ENCODE measurements at places on chromosomes 1 and 21. TPM values are rescaled to one million over a fixed set of nuclear protein-coding genes. Genes with fewer than 3 reads are reported as not detected.
A peak's percentile ranks its signal among the peaks of the same experiment; 100 is the strongest.

Gene SIK1
- polyA plus RNA-seq, result 1.9 TPM

Gene CTSK
- polyA plus RNA-seq, result 14.0 TPM

Gene XPR1
- polyA plus RNA-seq, result 6.2 TPM

Gene TEKT2
- polyA plus RNA-seq, result not detected

- DNase-seq, result no peak
Observed at GRCh38 chr1:240912821-240913220, 300.9 kb upstream of the GREM2 start.

GRCh38 chr1:160361814-160362167 is 5.1 kb upstream of the NHLH1 start:
- DNase-seq, result no peak

GRCh38 chr1:65449214-65449823 is 28.9 kb downstream of the LEPR start:
- no peak for DNase-seq

DNA sequence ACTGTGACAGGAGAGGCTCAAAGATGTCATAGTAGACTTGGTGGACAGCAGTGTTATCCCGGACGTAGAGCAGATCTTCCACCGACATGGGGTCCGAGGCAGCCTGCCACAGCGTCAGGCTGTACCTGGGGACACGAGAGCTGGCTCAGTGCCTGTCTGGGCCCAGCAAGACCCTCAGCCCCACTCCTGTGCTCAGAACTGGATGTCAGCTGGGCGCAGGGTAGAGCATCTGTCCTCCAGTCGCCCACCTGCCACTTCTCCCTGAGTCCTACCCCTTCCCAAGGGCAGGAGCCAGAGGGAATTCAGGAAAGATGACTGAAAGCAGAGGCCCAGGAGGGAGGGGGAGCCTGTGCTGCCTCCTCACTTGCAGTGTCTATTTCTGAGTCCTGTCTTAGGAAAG is 11.7 kb downstream of the FAM151A start:
- no peak for DNase-seq

GRCh38 chr1:88188038-88188437 is 496.0 kb upstream of the PKN2 start:
- DNase-seq, result no peak

- peak; percentile 50 for DNase-seq
Observed at GRCh38 chr1:209202830-209203532, 380.5 kb upstream of the CAMK1G start.

DNA sequence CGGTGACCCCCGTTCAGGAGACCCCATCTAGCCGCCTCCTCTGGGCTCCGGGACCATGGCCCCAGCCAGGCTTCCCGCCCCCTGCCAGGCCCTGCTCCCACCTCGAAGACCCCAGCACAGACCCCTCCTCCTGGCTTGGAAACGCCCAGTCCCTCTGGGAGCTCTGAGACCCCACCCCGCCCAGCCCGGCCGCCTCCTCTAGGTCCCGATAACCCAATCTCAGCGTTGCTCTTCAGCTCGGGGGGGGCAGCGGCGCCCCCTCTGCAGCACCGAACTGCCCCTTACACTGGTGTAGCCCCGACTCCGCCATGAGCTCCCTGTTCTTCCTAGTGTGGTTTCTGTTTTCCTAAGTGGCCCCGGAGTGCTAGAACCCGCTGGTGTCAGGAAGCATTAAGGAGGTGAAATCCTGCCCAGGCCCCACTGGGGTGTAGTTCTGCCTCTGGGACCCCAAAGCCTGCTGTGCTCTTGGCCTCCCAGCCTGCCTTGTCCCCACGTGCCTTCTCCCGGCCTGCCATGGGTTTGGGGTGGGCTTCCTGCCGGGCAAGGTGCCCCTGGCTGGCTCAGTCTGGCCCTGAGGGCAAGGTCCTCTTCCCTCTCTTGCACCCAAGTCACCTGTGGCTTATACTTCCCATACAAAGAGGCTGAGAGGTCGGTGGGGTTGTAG is 10.7 kb upstream of the MMEL1 start:
- no peak for DNase-seq

- DNase-seq, result peak; percentile 99
Observed at GRCh38 chr1:32903991-32904785, 3.0 kb upstream of the TMEM54 start.

DNA sequence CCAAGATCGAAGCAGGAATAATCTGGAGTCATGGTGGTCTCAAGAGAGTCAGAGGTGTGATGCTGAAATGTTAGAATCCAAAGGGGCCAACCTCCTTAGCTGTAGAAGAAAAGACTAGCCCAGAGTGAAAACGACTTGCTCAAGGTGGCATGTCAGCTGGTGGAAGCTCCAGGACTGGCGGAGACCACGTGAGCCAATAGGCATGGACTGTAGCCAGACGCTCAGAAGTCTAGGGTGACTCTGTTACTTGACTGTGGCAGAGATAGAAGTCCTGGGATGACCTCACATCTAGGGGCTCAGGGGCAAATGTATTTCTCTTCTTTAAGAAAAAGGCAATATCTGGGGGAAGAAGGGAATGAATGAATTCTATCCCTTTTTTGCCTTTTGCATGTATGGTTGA is 267.4 kb downstream of the ATG4C start:
- DNase-seq, result no peak

GRCh38 chr1:192626366-192627179 is 9.4 kb upstream of the RGS13 start:
- no peak for DNase-seq
